ENCODE measurements at places on chromosomes 5 and 9.

DNA sequence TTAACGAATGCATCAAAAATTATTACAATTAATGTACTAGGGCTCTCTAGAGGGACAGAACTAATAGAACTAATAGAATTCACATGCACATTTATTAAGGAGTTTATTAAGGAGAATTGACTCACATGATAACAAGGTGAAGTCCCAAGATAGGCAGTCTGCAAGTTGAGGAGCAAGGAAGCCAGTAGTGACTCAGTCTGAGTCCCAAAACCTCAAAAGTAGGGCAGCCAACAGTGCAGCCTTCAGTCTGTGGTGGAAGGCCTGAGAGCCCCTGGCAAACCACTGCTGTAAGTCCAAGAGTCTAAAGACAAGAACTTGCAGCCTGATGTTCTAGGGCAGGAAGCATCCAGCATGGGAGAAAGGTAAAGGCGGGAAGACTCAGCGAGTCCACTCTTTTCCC lies 633.8 kb downstream of the SEMA5A start:
- no peak for DNase-seq

DNA sequence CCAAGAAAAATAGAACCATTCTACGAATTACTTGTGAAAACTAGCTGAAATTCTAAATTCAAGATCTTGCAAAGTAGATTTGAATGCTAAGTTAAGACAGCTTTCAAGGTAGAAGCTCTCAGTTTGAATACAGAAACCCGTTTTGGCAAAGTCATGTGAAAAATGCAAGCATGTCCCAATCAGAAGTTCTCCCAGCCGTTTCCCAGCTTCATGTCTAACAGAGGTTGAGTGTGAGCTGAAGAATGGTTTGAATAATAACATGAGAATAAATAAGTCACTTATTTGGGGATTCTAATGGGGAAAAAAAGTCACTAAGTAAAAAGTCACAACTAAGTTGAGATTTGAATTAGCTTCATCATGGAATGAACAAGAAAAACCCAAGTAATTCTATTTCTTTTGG lies 152.5 kb upstream of the MAP3K1 start:
- no peak for DNase-seq

- no peak for DNase-seq
Observed at GRCh38 chr9:89526667-89527066, 28.8 kb upstream of the SEMA4D start.

- no peak for DNase-seq
Observed at GRCh38 chr9:27352457-27353165, 55.7 kb upstream of the EQTN start.

GRCh38 chr9:78013934-78014333 lies 17.7 kb downstream of the GNAQ start:
- no peak for DNase-seq

DNA sequence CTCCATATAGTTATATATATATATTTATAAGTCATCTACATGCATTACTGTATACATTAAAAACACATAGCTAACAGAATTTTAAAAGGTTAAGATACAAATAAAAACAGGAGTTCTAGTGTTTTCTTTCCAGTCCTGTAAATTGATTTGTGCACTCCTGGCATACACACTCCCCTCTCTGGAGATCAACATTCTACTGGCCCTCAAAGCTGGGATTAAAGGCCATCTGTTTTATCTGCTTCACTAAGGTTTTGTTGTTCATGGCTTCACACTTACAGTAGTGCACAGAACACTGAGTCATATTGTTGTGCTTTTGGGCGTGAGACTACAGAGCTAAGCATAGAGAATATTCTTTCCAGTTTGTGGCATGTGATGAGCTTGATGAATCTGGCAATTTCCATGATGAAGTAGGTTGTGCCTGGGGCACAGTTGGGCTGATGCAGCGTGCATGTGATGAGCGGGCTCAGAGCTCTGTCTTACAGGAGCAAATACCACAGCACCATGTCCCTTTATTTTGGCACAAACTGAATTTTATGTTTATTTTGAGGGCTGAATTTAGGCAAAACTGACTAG lies 98.2 kb downstream of the TAF11L14 start:
- no peak for DNase-seq

GRCh38 chr5:109016300-109016699 lies 268.6 kb downstream of the FER start:
- DNase-seq = peak; percentile 3

DNA sequence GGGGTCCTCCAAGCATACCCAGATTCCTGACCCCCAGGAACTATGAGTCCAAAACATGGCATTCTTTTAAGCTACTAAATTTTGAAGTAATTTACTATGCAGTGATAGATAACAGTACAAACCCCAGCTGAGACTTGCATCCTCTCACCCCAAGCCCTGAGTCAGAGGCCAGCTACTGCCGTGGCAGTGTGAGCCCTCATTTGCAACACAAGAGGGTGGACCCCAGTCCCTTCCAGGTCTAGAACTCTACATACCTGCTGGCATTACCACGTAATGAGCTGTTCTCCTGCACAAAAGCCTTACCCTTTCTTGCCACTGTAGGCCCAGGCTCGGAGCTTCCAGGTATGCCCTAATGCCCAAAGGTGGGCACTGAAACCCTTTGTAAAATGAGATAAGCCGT lies 108.6 kb upstream of the ERCC6L2 start:
- no peak for DNase-seq

- DNase-seq = no peak
Observed at GRCh38 chr5:7868427-7868772, 431 bp downstream of the FASTKD3 start.

GRCh38 chr9:132708769-132709430 lies 38.6 kb downstream of the GTF3C4 start:
- no peak for DNase-seq

- DNase-seq = no peak
Observed at GRCh38 chr9:16062542-16063240, 509.8 kb downstream of the CCDC171 start.

All from dermis blood vessel endothelial cell (primary cell).